ENCODE measurements at places on chromosomes 2 and 18. TPM values are rescaled to one million over a fixed set of nuclear protein-coding genes. Genes with fewer than 3 reads are reported as not detected.

- DNase-seq, result no peak
Observed at GRCh38 chr18:21316296-21316695, 74.3 kb downstream of the GREB1L start.

DNA sequence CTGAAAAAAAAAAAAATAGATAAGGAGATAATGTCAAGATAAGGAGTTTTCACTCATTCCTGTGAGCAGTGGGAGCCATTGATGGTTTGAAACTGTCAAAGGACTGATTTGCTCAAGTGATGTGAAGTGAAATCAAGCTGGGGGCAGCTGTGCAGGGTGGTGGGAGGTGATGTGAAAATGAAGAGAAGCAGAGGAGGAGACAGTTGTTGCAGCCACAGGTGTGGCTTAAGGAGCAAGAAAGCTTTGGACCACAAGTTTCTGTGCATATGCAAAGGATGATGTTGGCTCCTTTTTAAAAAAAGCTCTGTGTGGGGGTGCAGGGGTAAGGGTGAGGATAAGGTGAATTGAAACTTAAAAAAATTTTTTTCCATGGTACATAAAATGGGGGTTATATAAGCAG lies 8.3 kb downstream of the EFR3B start:
- DNase-seq, result no peak

- no peak for DNase-seq
Observed at GRCh38 chr2:192969055-192969454, 774.3 kb upstream of the TMEFF2 start.

- DNase-seq, result no peak
Observed at GRCh38 chr2:118279005-118279404, 190.7 kb downstream of the INSIG2 start.

- peak; percentile 63 for DNase-seq
Observed at GRCh38 chr2:215619989-215620388, 184.1 kb upstream of the FN1 start.

COL6A3 gene
- 59.5 TPM for total RNA-seq

DNA sequence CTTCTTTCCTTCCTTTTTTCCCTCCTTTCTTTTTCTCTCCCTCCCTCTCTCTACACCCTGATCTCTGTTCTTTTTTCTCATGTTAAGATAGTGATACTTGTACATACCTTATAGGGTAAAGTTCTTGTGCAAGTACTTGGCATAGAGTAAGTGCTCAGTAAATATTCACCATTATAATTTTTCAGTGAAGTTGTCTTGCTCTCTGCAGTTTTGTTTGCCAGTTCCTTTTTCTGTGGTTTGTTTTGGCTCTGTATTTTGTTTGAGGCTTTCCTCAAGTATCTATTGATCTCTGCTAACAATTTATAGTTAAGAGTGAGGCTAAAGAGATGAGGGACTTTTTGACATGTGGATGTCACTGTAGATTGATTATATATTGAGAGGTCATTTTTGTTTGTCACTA lies 48.0 kb downstream of the MTX2 start:
- no peak for DNase-seq

CD28 gene
- 0.92 TPM for total RNA-seq

TSHZ1 gene
- total RNA-seq, result 24.7 TPM

DNA sequence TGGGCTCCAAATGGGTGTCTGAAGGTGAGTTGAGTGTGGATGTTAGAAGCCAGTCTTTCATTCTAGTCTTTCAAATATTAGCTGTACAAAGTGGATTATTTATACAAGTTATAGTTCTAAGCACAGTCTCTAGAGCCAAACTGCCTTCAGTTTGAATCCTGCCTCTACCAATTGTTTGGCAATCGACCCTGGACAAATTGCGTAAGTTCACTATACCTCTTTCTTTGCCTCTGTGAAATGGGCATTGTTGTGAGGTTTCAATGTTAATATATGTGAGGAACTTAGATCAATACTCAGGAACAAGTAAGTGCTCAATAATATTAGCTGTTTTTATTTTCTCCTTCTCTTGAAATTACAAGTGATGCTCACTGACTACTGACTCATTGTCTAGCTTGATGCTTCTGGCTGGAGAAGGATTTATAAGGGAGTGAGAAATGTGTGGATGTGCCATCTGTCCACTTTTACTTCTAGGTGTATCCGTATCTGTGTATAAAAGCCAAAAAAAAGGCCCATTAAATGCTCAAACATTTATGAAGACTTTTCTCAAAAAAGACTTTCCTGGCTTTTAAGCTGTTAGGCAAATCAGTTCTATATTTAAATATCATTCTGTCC lies 48.1 kb upstream of the RAPH1 start:
- no peak for DNase-seq

LRRC30 gene
- total RNA-seq, result not detected

- DNase-seq, result no peak
Observed at GRCh38 chr2:238761868-238762267, 86.0 kb upstream of the TWIST2 start.

DNA sequence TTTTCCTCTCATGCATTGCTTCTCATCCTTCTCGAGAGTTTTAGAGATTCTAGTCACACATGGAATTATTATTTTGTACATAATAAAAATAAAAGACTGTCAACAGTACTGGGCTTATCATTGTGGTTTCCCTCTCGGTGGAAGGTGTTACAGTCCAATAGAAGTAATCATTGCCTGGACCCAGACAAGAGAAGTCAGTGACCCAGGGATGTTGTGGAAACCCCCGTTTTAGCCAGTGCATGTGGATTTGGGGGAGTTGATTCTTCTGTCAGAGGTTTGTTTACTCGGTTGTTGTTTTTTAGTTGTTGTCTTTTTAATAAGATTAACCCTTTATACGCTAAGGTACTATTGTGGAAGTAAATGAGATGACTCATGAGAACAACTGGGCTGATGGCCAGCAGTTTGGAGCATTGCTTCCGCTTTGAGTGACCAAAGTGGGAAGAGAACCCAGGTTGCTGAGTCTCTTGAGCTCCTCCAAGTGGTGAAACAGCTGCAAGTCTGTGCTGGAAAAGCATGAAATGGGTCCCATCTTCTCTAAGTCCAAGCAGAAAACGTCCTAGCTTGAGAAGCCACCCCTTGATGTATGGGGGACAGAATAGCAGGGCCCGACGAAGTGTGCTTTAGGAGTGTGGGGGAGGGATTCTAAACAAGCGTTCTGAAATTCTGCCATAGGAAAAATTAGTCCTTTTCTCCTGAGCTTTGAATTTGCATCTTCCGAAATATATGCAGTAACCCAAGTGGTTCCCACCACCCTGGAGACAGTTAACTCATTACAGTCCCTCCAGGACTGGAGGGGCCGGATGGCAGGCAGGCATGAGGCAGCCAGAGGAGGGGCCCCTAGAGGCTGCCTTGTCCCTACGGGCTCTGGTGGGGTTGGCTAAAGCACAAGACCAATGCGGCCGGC lies 61.8 kb upstream of the GPR45 start:
- DNase-seq, result peak; percentile 31

CTAGE1 gene
- total RNA-seq, result not detected

GRCh38 chr18:76496194-76496890 lies 1.3 kb upstream of the ZNF516 start:
- DNase-seq, result peak; percentile 81

DNA sequence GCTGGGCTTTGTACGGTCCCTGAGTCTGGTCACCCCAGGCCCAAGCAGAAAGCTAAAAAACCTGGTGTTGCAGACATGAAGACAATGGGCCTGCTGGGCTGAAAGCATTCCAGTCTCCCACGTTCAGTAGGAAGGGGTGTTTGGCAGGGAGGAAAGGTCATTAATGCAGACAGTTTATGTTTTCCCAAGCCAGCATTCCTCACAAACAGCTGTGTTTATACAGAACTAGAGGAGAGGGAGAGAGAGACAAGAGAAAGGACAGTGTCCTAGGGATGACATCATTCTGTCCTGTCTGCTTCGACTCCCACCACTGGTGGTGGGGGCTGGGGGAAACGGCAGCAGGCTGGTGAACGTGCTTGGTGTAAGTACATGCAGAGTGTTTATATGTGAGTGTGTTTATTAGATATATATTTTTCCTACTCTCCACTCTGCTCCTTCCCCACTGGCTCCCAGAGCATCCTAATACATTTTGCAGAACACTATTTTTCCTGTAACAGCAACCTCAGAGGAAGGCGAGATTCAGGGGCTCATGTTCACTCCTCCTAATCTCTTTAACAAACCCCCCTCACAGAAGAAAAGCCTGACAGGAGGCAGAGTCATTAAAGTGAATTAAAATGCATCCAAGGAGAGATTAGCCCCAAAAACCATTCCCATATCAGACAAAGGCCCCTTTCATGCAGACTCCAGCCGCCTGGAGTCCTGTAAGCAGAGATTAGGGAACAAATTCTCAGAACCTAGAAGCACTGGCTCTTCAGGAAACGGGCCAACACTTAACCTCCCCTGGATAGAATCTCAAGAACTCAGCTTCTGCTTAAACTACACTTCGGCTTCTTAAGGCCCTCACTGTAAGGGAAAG lies 380.4 kb downstream of the TNS1 start:
- peak; percentile 48 for DNase-seq

GRCh38 chr18:66013969-66014368 lies 263.2 kb downstream of the CDH7 start:
- DNase-seq, result no peak

TUBB6 gene
- total RNA-seq, result 82.0 TPM

DNA sequence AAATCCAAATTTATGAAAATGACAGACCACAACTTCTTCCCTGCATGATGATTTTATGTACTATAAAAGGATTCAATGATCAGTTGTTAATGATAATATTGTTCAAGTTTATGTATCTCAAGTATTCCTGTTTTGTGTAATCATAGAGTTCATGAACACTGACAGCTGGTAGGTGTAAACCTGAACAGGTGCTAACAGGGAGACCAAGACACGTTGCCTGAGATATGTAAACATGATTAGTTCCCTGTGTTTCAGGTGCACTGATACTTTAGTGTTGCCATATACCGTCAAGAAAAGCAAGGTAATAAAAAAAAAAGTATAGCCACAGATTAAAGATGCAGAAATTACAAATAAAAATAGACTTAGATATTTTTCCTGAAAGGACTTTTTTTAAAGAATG lies 131.8 kb downstream of the BAZ2B start:
- DNase-seq, result no peak

GRCh38 chr2:30756051-30756719 lies 51.1 kb downstream of the CAPN13 start:
- no peak for DNase-seq

DNA sequence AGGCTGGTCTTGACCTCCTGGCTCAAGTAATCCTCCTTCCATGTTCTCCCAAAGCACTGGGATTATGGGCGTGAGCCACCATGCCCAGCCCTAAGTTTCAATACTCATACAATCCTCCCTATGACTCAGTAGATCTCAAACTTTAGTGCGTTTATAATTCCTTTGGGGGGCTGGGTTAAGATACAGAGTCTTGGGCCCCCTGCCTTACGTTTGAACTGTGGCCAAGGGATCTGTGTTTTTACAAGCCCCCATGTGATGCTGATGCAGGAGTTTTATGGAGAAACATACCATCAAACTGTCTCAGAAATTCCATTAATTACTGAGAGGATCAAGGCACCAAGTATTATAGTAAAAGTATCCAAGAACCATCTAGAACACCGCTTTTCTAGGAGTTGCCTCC lies 38.2 kb upstream of the FAM136A start:
- no peak for DNase-seq

ZNF512 gene
- total RNA-seq, result 20.8 TPM

GRCh38 chr2:63719052-63719451 lies 122.6 kb upstream of the UGP2 start:
- no peak for DNase-seq

DNA sequence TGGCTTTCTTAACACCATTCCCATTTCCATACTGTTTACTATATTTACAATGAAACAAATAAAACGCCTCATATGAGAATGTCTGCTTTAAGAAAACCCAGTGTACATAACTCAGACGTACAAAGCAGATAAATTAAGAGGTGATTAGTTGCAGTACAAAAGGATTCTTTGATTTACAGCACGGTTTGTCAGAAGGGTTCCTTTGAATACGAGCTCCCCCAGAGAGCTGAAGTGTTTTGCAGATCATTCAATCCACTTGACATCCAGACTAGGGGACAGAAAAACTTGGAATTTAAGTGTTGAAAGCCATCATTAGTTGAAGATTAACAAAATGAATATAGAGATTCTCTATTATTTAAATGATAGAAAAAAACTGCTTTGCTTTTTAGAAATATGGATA lies 72.5 kb downstream of the RAPGEF4 start:
- DNase-seq, result no peak

GRCh38 chr2:48200620-48201293 lies 294.5 kb upstream of the FBXO11 start:
- no peak for DNase-seq

DNA sequence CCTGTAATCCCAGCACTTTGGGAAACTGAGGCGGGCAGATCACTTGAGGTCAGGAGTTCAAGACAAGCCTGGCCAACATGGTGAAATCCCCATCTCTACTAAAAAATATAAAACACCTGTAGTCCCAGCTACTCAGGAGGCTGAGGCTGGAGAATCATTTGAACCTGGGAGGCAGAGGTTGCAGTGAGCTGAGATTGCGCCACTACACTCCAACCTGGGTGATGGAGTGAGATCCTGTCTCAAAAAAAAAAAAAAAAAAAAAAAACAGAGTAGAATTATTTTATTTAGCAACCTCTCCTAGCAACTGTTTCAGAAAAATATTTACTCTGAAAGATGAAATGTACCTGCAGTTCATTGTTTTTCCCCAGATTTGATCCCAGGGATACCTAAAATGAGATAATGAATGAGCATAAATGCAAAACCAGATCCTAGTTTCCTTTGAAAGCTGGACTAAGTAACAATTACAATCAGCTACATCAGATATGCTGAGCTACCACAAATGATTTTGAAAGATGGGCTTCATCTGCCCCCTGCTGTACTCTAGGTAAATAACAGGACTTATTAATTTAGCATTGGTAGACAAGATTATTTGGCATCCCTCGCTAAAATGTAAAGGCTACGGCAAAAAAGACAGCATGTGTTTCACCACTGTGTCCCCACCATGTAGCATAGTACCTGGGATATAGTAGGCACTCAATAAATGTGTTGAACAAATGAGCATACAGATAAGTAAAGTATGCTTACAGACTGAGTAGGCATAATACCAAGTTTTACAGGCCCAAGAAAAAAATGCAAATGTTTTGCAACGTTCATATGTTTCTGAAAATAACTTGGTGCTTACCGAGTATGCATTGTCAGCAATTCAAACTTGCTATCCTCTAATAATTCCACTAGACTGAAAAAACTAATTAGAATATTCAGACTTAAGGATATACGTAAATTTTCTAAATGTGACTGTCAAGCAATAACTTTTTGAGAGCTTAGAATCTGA lies 102.5 kb downstream of the ATL2 start:
- DNase-seq, result no peak

GCG gene
- total RNA-seq, result not detected

GRCh38 chr2:65622951-65623535 lies 190.6 kb upstream of the SPRED2 start:
- no peak for DNase-seq
